ENCODE measurements at places on chromosomes 2 and 18. TPM values are rescaled to one million over a fixed set of nuclear protein-coding genes. Genes with fewer than 3 reads are reported as not detected.

Gene PRSS56
- not detected for total RNA-seq

Gene TLX2
- not detected for total RNA-seq

Gene REG1B
- not detected for total RNA-seq

Gene RUFY4
- not detected for total RNA-seq

Data from stomach (tissue), 19 donors.